ENCODE measurements at places on chromosomes 12 and 14.

GRCh38 chr14:64601571-64601970, 51.8 kb downstream of the PPP1R36 start:
- no peak for DNase-seq

- no peak for DNase-seq
Observed at GRCh38 chr12:46368138-46368537, 4.4 kb downstream of the SLC38A2 start.

GRCh38 chr12:129075460-129076208, 222.4 kb downstream of the GLT1D1 start:
- no peak for DNase-seq

GRCh38 chr14:57889245-57889644, 23.4 kb upstream of the SLC35F4 start:
- no peak for DNase-seq

GRCh38 chr12:91171476-91171875, 11.1 kb downstream of the DCN start:
- DNase-seq: no peak

DNA sequence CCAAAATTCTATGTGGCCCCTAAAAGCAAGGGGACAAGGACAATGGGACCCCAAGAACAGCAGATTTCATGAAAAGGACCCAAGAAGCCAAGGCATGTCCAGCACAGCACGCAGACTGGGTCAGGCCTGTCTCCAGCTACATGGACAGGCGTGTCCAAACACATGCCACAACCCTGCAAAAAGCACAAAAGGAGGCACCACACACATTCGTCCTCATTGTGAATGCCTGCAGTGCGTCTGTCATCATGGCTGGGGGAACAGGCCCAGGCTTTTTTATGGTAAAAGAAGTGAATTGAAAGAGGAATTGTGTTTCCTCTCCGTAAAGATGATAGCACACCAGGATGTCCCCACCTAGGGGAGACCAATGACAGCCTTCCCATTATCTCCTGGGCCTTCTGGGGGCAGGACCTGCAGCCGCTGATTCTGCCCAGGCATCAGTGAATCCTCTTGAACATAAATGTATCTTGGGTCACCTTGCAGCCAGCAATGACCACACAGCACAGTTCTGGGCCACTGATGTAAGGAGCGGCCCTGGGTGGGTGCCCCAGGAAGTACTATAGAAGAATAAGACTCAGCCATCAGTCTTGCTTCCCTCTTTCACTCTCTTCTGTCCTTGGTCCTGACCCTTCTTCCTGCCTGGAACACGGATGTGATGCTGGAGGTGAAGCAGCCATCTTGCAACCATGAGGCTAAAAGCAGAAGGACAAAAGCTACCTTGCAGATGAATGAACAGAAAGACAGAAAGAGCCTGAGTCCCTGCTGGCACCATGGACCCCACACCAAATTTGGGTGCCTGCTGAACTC, 29.8 kb upstream of the C14orf180 start:
- DNase-seq: no peak

DNA sequence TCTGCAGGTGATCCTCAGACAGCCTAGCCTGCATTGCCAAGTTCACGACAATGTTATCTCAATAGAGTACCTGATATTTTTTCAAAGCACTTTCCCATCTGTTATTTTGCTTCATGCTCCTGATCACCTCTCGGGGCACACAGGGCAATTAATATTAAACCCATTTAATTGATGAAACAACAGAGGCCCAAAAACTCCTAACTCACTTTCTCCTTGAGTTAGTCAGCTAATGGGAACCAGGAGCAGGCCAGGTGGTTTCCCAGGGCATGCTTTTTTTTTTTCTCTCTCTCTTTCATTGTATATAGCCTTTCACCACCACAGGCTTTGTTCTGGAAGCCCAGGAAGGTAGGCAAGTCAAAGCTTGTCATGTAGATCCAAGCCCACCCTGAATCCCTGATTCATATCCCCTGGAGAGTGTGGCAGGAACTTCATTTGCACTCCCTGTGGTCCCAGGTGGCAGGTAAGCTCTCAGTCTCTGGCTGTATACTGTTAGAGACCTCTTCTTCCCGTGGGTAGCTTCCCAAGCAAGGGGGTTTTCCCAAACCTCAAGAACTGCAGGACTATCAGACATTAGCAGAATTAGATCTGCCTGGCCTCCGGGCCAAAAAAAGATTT, 41.6 kb upstream of the MAP1LC3B2 start:
- DNase-seq: no peak

- DNase-seq: peak; percentile 16
Observed at GRCh38 chr14:104639885-104640548, 35.4 kb upstream of the TMEM179 start.

DNA sequence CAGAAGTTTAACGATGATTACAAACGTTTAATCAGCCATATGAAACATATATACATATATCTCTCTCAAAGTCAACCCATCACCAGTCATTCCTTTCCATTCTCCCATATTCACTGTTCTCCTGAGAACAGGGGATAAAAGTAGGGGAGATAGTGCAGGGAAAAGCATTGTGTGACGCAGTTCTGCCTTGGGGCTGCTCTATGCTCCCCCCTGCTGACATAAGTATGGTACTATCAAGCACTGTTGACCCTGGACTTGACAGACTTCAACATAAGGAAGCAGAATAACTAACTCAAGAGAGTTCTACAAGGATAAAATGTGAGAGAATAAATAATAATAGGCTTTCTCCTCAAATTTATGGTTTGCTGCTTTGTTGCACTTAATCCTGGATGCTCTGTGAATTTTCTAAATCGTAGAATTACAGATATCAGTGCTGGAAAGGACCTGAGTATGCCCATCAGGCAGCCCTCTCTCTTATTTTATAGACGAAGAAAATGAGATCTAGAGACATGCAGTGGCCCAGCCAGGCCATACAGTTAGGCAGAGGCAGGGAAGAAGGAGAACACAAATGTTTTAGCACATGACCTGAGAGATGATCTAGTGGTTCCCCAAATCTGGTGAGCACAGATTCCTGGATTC, 87.2 kb downstream of the SCN8A start:
- peak; percentile 3 for DNase-seq

GRCh38 chr12:65997056-65997455, 133.5 kb downstream of the LLPH start:
- no peak for DNase-seq

GRCh38 chr12:2003676-2004112, 563 bp downstream of the DCP1B start:
- DNase-seq: no peak

DNA sequence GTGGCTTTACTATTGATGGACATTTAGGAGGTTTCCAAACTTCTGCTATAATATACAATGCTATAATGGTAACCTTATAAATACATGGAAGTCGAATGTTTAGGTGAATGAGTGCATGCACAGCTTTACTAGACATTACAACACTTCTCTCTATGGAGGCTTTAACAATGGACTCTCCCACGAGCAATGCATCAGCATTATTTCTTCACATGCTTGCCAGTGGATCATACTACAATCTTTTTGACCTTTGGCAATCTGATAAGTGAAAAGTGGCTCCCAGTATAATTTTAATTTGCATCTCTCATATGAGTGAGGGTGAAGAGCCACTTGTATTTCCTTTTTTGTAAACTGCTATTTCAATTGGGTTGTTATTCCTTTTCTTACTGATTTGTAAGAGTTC, 18.2 kb downstream of the RDH12 start:
- no peak for DNase-seq

DNA sequence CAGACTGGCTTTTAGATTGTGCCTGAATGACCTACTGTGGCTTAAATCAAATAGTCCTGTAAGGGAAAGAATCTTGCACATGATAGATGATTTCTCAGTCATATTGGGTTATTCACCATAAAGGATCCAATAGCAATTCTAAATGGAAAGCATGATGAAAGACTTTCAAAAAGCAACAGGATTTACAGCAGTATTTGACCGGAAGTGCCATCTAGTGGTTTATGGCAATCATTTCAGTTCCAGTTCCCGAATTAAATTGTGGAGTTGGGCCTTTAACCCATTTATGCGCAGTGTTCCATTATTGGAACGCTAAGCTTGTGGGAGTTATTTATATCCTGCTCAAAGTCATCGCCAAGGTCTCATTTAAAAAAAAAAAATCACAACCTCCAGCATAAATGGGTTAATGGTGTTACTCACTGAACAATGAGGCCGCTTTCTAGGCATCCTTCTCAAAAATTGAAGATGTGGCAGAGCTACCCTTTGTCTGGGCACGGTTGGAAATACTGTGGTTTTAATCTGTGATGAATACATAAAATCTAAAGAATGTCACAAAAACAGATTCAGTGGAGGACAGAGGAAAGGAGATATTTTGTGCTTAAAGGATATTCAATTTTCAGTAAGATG, 60.8 kb upstream of the REP15 start:
- DNase-seq: no peak

- DNase-seq: no peak
Observed at GRCh38 chr14:77965919-77966435, 166.1 kb downstream of the ADCK1 start.

DNA sequence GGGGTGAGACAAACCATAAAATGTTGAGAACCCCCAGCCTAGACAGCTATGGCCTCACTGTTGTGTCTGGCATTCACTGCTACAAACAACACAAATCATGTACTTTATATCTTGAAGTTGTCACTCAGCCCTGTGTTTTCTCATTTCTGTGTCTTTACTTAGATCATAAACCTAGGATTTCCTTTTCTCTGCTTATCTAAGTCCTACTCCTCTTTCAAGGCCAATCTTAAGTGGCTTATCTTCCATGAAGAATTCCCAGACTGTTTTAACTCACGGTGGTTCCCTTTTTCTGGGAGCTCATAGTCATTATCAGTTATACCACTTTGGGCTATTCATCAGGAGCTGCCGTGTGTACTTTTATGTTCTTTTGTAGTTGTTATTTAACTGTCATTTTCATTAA, 42.1 kb downstream of the FLRT2 start:
- no peak for DNase-seq

GRCh38 chr12:124680863-124681778, 113.7 kb upstream of the NCOR2 start:
- DNase-seq: no peak
